Myometrial cell (primary cell): ENCODE measurements at places on chromosomes 2 and 18. TPM values are rescaled to one million over a fixed set of nuclear protein-coding genes. Genes with fewer than 3 reads are reported as not detected.

The PRKAG3 gene
- total RNA-seq, result not detected in 2 replicates

The RNF152 gene
- 2.1 and 4.3 TPM in 2 replicates for total RNA-seq

The PLEKHH2 gene
- 3.7 and 4.8 TPM in 2 replicates for total RNA-seq

The STRADB gene
- total RNA-seq, result 67.2 and 86.5 TPM in 2 replicates

The SNTG2 gene
- total RNA-seq, result not detected in 2 replicates

The EIF2AK3 gene
- total RNA-seq, result 13.5 and 25.0 TPM in 2 replicates

The OXER1 gene
- not detected in 2 replicates for total RNA-seq

The WDPCP gene
- total RNA-seq, result 1.9 and 2.9 TPM in 2 replicates

The TMEM247 gene
- not detected in 2 replicates for total RNA-seq

The RBKS gene
- total RNA-seq, result 7.3 and 7.8 TPM in 2 replicates

The GKN1 gene
- not detected in 2 replicates for total RNA-seq

The PLGLB2 gene
- not detected in 2 replicates for total RNA-seq

The KDM3A gene
- 6.6 and 12.9 TPM in 2 replicates for total RNA-seq

The ASPRV1 gene
- total RNA-seq, result under 0.01 and 0.18 TPM in 2 replicates

The GAD1 gene
- not detected in 2 replicates for total RNA-seq

The CLEC4F gene
- not detected in 2 replicates for total RNA-seq

The BCL2 gene
- total RNA-seq, result under 0.01 TPM in 1 of 2 replicates, not detected in the other

The SRD5A2 gene
- total RNA-seq, result not detected in 2 replicates

The SERPINB4 gene
- total RNA-seq, result not detected in 2 replicates

The TWIST2 gene
- total RNA-seq, result 78.7 and 80.6 TPM in 2 replicates

The APCDD1 gene
- 0.18 TPM in 1 of 2 replicates, not detected in the other for total RNA-seq

The RBFA gene
- total RNA-seq, result 39.2 and 44.3 TPM in 2 replicates

The MROH2A gene
- not detected in 2 replicates for total RNA-seq

The NDC80 gene
- 16.4 and 21.1 TPM in 2 replicates for total RNA-seq

The NT5DC4 gene
- not detected in 2 replicates for total RNA-seq

The ABCG5 gene
- not detected in 2 replicates for total RNA-seq

The GAREM2 gene
- total RNA-seq, result 0.29 and 0.89 TPM in 2 replicates

The SMYD1 gene
- not detected in 2 replicates for total RNA-seq

The PID1 gene
- 2.5 and 2.6 TPM in 2 replicates for total RNA-seq

The MC5R gene
- not detected in 2 replicates for total RNA-seq

The MTLN gene
- total RNA-seq, result 80.6 and 89.9 TPM in 2 replicates
